ENCODE measurements at places on chromosomes 16 and 17.

DNA sequence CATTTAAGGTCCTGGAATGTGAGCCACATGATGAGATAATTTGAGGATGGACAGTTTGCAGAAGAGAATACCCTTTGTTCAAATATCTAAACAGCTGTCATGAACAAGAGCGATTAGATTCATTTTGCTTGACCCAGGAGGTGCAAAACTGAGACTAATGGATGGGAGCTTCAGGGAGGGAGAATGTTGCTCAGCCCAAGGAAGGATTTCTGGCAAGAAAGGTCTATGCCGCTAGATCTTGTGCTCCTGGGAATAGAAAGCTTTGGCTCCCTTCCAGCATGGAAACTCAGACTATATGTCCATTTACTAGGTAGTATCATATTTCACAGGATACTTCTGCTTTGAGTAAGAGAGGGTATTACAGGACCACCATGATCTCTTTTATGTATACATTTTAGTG is 14.8 kb upstream of the CDH11 start:
- no peak for DNase-seq

GRCh38 chr17:45052052-45052772 is 780 bp upstream of the DCAKD start:
- no peak for DNase-seq

DNA sequence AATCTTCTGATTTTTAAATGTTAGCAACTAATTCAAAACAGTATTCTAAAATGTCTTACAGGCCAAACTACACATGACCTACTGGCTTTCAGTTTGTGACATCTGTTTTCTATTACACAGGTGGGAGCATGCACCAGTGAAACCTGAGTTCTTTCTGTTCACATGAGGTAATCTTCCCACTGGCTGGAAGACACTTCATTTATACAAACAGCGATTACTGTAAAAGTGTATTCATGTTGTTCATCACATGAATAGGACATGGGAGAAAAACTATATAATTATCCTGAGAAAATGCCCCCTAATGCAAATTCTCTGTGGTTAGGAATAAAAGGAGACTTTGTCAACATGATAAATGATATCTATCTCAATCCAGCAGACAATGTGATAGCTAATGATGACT is 11.1 kb upstream of the PIK3R5 start:
- DNase-seq = no peak

GRCh38 chr17:29143894-29144293 is 36.3 kb downstream of the MYO18A start:
- DNase-seq = no peak

DNA sequence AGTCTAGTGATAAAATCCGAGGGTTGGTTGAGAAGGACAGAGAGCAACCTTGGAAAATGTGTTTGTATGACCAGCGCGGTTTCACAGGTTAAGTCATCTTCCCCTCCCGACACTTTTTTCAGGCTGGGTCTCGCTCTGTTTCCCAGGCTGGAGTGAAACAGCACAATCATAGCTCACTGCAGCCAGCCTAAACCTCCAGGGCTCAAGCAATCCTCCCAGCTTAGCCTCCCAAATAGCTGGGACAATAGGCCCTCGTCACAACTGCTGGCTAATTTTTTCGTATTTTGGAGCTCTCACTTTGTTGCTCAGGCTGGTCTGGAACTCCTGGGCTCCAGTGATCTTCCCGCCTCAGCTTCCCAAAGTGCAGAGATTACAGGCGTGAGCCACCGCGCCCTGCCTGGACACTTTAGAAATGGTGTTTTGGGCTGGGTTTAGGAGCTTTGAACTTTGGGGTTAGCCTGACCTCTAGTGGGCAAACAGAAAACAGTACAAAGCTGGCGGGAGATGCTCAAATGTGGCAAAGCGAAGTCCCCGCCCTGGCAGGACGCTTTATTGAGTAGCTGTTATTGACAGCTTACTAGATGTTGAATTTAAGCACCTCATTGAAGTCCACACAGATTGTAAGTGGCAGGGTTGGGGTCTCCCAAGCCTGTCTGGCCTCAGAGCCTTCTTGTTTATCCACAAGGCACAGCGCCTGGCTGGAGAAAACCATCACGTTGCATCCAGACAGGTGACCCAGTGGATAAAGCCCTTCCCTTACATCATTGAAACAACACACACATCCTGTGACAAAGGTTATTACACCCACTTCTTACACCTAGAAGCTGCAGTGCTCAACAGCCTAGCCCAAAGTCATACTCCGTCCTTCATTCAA is 34.7 kb upstream of the RBBP6 start:
- DNase-seq = peak; percentile 11

- no peak for DNase-seq
Measured at GRCh38 chr16:29912087-29912486, 11.8 kb downstream of the ASPHD1 start.

DNA sequence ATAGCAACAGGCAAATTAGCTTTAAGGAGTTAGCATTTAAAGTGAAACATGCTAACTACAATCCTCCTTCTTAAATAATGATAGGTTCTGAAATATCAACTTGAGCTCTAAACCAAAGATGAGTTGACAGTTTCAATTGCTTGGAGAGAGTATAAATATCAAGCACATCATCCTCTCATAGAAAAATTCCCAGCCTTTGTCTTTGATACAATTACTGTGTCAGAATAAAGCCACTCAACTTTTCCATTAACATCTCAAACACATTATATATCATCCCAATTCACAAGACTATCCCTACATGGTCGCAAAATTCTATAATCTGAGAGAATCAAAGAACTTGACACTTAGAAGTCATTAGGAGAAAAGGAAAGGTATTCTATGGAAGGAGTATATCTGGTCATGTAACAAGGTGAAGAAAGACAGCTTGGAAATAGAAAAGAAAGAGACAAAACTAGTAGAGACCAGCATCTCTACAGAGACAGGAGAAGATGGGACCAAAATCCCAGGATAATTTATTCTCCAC is 189.8 kb downstream of the CEP112 start:
- DNase-seq = no peak
